Activated CD8-positive, alpha-beta memory T cell treated with anti-CD3 and anti-CD28 coated beads for 1 hour (primary cell): ENCODE measurements at places on chromosomes 2 and 18.

DNA sequence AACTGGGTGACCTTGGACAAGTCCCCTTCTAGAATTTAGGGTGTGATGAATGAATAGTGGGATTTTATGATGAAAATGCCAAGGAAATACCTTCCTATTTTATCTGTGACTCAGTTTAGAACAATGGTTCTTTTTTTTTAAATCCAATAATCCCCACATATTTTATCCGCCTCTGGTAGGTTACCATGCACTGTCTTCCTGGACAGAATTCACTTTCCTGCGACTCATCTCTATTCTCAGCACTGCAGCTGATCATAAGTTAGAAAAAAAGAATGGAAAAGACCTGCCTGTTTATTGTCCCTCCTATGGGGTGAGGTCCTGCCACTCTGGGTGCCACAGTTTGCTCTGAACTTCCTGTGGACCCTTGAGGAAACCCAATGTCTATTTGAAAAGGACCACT is 73.1 kb downstream of the IRS1 start:
- DNase-seq, result no peak

DNA sequence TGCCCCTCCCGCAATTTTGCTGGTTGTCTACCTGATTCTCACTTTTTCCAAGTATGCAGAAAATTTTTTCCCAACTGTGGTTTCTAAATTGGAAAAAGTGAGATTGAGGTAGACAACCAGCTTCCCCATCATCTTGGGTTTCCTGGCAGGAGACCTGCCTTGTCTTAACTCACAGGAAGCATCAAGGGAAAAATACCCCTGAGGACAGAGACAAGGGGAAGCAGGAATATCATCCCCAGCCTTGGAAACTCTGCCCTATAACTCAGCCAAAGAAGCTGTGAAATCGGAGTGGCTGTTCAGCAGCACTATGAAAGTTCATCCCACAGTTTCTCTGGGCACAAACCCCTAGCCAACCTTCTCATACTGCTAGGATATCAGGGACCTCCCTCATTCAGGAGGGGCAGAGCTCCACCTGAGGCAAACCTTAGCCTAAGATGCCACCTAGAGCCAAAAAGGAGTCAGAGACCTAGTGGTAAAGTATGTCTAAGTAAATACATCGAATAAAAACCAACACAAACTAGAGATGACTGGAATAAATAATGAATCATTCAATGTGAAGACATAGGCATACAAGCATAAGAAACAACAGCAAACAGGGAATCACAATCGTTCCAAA is 68.2 kb downstream of the ZSWIM2 start:
- DNase-seq, result no peak

GRCh38 chr2:183519371-183520056 is 395.3 kb downstream of the NUP35 start:
- DNase-seq, result no peak

DNA sequence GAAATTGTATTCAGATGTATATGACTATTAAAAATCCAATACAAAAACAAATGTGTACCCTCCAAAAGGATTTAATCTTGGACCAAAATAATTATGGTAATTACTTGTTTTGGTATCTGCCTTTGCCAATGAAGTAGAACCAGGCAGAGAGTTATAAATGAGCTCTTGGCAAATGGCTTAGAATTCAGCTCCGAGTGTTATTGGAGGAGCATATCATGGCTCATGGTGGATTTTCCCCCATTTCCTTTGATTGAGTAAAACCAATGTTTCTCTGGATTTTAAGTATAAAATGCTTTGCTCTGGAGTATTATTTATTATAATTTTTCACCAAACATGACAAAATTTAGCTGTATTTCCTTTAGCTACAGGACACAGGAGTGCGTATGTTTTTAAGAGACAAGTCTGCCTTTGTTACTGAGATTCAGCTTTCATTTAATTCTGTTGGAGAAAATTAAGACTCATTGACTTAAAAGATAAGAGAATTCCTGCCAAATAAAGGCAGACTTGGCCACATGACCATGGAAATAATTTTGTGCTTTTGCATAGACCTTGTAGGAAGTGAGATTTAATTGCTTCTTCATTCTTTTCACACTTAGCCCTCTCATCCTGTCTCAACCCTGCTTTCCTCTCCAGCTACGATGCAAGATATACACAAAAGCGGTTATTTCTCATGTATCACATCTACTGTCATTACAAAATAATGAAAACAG is 281.0 kb upstream of the SOX11 start:
- DNase-seq, result no peak

DNA sequence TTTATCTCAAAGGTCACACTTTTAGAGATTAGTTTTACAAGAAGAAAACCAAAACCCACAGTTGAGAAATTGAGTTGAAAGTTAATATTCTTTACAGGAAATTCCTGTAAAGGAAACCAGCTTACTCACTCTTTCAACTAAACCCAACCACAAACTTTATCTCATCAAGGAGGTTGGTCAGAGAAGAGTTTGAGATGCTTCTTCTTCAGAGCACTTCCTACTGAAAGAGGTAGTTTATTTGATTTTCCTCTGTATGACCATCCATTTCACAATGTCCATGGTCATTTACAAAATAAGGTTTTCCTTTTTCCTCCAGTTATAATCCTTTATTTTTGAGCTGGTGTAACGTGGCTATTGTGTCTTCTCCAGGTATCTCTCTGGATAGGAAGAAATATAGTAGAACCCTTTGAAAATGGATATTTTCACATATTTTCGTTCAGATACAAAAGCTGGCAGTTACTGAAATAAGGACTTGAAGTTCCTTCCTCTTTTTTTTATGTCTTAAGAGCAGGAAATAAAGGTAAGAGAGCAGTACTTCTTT is 4.5 kb upstream of the IL18RAP start:
- DNase-seq, result no peak
